Thoracic aorta (tissue), 2 donors: ENCODE measurements at places on chromosomes 5 and 9.

GRCh38 chr5:25850581-25850980 lies 1187.8 kb downstream of the CDH9 start:
- H3K27me3 ChIP-seq: no peaks in the 10 kb centered on the region
- no peak for DNase-seq
- H3K4me3 ChIP-seq: no peak overlapping the region

GRCh38 chr5:126395198-126395597 lies 28.0 kb upstream of the GRAMD2B start:
- H3K4me3 ChIP-seq: no peak overlapping the region
- no peaks in the 10 kb centered on the region for H3K36me3 ChIP-seq
- DNase-seq: no peak
- no peak overlapping the region for H3K27ac ChIP-seq
- H3K27me3 ChIP-seq: no peaks in the 10 kb centered on the region

DNA sequence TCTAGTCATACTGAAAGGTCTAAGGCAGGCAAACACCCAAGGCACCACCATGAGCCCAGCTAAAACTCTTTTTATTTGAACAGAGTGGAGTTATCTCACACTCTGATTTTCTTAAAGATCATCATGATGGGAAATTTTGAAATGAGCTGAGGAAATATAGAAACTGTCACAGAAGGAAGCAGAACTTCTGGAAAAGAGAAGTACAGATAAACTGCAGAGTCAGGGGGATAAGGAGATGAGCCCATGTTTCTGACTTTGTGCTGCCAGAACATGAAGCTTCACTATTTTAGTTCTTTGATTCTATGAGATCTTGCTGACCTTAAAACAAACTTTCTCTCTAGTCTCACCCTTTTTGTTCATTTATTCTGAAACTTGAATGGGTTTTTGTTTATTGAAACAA lies 406.5 kb upstream of the EDIL3 start:
- no peaks in the 10 kb centered on the region for H3K4me1 ChIP-seq
- H3K27ac ChIP-seq: no peak overlapping the region
- no peak overlapping the region for H3K4me3 ChIP-seq
- H3K27me3 ChIP-seq: no peaks in the 10 kb centered on the region
- no peaks in the 10 kb centered on the region for H3K36me3 ChIP-seq

DNA sequence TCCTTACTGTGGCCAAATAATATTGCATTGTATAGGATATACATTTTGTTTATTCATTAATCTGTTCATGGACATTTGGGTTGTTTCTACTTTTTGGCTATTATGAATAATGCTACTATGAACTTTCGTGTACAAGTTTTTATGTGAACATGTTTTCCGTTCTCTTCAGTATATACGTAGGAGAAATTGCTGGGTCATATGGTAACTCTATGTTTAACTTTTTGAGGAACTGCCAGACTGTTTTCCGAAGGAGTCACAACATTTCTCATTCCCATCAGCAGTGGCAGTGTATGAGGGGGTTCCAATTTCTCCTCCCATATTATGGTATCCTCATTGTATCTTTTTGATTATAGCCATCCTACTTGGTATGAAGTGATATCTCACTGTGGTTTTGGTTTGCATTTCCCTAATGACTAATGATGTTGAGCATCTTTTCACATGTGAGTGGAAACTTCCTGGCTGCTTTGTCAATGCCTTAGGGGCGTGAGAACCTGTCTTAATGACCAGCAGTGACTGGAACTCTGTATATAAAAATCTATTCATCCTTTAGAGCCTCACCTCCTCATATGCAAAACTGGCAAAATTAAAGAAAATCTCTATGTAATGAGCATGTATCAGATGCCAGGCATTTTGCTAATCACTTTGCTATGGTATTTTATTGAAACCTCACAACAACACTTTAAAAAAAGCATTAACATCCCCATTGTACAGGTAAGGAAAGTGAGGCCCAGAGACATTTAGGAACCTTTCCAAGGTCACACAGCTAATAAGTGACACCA lies 47.8 kb upstream of the TGFBR1 start:
- no peak overlapping the region for H3K4me3 ChIP-seq
- H3K4me1 ChIP-seq: no peaks in the 10 kb centered on the region
- DNase-seq: no peak
- H3K36me3 ChIP-seq: no peaks in the 10 kb centered on the region
- no peaks in the 10 kb centered on the region for H3K27me3 ChIP-seq
- no peak overlapping the region for H3K27ac ChIP-seq

DNA sequence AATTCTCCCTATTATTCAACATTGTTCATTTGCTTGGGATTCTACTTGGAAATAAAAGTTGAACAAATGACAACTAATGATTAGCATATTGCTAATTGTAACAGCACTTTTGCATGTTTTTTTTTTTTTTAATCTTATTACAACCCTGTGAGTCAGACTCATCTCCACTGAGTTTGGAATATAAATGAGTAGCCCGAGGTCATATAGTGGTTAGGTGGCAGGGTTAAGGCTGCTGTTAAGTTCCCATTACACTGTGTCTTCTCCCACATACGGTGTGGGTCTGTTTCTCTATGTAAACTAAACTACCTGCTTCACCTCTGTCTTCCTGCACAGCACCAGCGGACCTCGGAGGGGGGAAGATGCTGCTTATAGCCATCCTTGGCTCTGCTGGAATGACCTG lies 92.4 kb downstream of the EQTN start:
- H3K27me3 ChIP-seq: no peaks in the 10 kb centered on the region
- peaks cover 10% of the 10 kb centered on the region for H3K4me1 ChIP-seq
- H3K36me3 ChIP-seq: no peaks in the 10 kb centered on the region
- H3K4me3 ChIP-seq: no peak overlapping the region
- DNase-seq: no peak
- no peak overlapping the region for H3K27ac ChIP-seq

GRCh38 chr5:39024884-39025283 lies 49.3 kb downstream of the RICTOR start:
- no peak overlapping the region for H3K4me3 ChIP-seq
- no peaks in the 10 kb centered on the region for H3K27me3 ChIP-seq
- H3K4me1 ChIP-seq: peaks cover 11% of the 10 kb centered on the region
- DNase-seq: no peak
- no peak overlapping the region for H3K27ac ChIP-seq
- H3K36me3 ChIP-seq: peaks cover under 1% of the 10 kb centered on the region

DNA sequence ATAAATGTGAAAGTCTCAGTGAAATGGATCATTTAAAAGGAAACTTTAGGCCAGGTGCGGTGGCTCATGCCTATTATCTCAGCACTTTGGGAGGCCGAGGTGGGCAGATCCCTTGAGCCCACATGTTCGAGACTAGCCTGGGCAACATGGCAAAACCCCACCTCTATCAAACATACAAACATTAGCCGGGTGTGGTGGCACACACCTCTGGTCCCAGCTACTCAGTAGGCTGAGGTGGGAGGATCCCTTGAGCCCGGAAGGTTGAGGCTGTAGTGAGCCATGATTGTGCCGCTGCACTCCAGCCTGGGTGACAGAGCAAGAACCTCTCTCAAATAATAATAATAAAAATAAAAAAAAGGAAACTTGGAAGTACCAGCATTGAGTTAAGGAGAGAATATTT lies 176.1 kb downstream of the HSPA4 start:
- no peak overlapping the region for H3K27ac ChIP-seq
- H3K36me3 ChIP-seq: no peaks in the 10 kb centered on the region
- DNase-seq: no peak

- no peak for DNase-seq
- no peak overlapping the region for H3K4me3 ChIP-seq
- H3K36me3 ChIP-seq: no peaks in the 10 kb centered on the region
- no peaks in the 10 kb centered on the region for H3K27me3 ChIP-seq
Observed at GRCh38 chr5:119082691-119083090, 11.8 kb downstream of the DMXL1 start.

DNA sequence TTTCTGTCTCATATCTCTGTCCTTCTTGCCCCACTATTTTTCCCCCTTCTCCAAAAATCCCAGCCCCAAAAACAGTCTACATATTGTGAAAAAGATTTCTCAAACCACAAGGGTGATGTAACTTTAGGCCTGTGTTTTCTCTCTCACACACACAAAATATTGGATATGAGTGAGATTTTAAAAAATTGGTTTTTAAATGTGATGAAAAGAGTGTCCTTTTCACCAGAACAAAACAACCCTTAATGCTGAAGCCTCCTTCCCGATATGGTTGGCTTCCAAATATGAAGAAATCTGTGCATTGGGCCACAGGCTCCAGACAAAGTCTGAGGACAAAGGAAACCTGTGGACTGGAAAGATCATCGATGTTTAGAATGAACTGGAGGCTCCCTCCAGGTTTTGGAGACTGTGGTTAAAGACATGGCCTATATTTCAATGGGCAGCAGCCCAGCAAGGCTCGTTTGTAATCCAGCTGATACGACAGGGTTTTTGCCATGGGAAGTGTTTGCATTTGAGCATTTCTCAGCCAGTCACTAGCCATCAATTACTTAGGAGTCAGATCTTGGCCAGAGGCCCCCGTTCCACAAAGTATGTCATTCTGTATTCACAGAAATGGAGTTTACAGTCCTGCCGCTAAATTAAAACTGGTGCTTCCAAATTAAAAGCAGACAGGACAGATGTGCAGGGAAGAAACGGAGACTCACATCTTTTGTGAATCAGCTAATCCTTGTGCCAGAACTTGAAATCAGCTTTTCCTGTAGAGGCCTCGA lies 546.3 kb downstream of the EBF1 start:
- no peaks in the 10 kb centered on the region for H3K27me3 ChIP-seq
- H3K27ac ChIP-seq: no peak overlapping the region
- no peaks in the 10 kb centered on the region for H3K4me1 ChIP-seq
- H3K4me3 ChIP-seq: no peak overlapping the region
- DNase-seq: no peak
- no peaks in the 10 kb centered on the region for H3K36me3 ChIP-seq

DNA sequence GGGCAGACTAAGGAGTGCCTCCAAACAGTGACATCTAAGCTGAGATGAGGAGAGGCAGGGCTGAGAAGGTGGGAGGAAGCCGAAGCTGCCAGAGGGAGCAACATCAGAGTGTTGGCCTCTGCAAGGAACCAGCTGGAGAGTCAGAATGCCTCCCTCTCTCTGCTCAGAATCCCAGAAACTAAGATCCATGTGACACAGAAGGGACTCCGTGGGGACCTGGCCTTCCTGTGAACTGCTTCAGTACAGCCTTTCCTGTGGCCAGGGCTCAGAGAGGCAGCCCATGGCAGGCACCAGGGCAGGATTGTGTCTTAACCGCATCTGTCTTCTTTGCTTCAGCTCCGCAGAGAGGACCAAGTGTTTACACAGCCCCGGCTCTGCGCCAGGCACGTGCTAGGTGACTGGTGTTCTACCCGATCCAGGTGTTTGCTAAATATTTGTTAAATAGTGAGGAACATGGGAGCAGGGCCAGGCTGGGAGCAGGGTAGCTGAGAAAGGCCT lies 33.5 kb downstream of the KCNMB1 start:
- no peak overlapping the region for H3K4me3 ChIP-seq
- DNase-seq: no peak
- H3K27me3 ChIP-seq: no peaks in the 10 kb centered on the region
- no peaks in the 10 kb centered on the region for H3K36me3 ChIP-seq
- no peak overlapping the region for H3K27ac ChIP-seq

- H3K27me3 ChIP-seq: no peaks in the 10 kb centered on the region
- no peak for DNase-seq
- peak overlapping the region; percentile 100 for H3K27ac ChIP-seq
- H3K36me3 ChIP-seq: no peaks in the 10 kb centered on the region
Observed at GRCh38 chr9:35488566-35489312, 1.2 kb upstream of the RUSC2 start.

- no peaks in the 10 kb centered on the region for H3K4me1 ChIP-seq
- H3K36me3 ChIP-seq: no peaks in the 10 kb centered on the region
- H3K27me3 ChIP-seq: no peaks in the 10 kb centered on the region
Observed at GRCh38 chr5:52684051-52684450, 103.7 kb upstream of the ITGA1 start.

DNA sequence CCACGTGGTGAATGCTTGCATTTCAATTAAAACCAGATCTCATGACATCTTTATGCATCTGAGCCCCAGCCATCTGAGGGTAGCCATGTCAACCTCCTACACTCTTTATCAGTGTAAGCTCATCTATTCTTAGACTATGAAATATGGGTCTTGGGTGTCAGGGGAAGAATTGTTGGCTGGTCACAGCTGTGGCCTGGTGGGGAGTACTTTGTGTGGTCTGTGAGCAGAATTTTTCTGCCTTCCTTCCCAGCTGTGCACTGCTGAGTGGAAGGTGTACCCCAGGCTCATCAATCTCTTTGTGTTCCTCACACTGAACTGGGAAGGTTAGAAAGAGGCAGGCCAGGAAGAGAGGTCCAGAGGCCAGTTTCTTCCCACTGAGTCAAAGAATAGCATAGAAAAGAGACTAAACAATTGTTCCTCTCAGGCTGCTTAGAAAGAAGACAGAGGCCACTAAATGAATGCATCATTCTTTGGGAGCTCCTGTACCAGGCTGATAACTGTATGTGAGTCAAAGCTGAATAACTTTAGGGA lies 202.7 kb upstream of the RGMB start:
- no peak for DNase-seq
- no peak overlapping the region for H3K4me3 ChIP-seq
- no peaks in the 10 kb centered on the region for H3K27me3 ChIP-seq

DNA sequence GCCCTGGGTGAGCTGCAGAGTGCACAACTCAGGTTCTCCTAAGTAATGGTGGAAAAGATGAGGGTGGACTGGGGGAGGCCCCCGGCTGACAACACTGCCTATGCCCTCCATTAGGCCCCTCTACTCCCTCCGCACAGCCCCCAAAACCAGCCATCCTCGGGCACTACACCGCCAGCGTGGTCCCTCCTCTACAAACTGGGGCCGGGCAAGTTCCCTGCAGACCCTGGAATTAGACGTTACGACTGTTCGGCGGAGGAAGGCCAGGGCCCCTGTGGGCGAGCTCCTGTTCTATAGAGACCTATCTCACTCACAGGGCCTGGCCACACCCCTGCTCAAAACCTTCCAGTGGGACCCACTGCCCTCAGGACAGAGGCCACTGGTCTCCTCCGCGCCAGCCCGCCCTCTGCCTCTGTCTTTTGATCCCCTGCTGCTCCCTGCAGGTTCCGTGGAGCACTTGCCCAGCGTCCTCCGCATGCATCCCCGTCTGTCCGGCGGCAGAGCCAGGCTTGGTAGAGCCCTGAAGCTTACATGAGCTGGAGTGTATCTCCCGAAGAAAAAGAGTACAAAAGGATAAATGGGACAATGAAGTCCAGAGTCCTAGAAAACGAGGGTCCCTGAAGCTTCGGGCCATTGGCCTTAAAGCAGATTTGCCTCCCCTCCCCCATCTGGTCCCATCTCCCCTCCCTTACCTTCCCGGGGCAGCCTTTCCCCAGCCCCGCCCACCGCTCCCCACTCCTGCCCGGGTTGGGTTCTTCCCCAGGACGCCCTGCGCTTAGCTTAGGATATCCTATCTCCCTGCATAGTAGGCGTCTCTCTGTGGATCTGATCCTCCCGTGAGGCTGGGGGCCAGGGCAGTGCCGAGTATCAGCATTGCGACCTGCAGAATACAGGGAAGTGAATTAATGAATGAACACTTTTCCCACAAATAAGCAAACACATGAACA lies 71.3 kb downstream of the HRH2 start:
- no peaks in the 10 kb centered on the region for H3K27me3 ChIP-seq
- no peak overlapping the region for H3K4me3 ChIP-seq
- no peak for DNase-seq
- H3K4me1 ChIP-seq: peaks cover 7% of the 10 kb centered on the region
